ENCODE measurements at places on chromosomes 6 and 20. TPM values are rescaled to one million over a fixed set of nuclear protein-coding genes. Genes with fewer than 3 reads are reported as not detected.

Gene EDN3
- total RNA-seq = 0.82 TPM

Gene DYNLT2
- total RNA-seq = 2.0 TPM

Gene MMP24
- 102 TPM for total RNA-seq

Gene C2
- total RNA-seq = 3.7 TPM

Gene LAMA5
- 11.4 TPM for total RNA-seq

Gene HLA-DPB1
- 2.4 TPM for total RNA-seq

DNA sequence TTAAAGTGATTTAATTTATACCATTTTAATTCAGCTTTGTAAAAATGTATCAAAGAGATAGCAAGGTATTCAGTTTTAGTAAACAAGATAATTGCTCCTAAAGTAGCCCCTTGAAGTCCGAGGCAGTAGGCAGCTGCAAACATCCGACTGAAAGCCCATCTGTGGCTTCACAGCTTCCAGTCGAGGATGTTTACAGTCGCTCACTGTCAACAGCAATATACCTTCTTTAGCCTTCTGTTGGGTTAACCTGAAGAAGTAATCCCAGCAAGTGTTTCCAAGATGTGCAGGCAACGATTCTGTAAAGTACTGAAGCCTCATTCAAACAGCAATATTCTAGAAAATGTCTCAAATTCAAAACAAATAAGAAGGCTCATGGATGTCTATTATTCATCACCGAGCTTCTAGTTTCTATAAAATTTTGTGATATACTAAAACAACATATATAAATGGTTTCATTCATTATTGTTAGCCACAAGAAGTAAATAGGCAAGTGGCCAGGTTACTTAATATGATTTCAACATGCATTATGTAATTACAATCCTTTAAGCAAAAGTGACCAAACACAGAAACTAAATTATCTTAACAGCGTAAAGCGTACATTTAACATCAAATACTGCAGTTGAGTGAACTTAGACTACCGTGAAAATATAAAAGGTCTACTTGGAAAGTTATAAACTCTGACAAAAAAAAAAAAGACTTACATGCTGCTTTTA is 115.0 kb downstream of the OGFRL1 start:
- DNase-seq = no peak

- DNase-seq = no peak
Measured at GRCh38 chr20:49765413-49765736, 47.3 kb upstream of the SLC9A8 start.

DNA sequence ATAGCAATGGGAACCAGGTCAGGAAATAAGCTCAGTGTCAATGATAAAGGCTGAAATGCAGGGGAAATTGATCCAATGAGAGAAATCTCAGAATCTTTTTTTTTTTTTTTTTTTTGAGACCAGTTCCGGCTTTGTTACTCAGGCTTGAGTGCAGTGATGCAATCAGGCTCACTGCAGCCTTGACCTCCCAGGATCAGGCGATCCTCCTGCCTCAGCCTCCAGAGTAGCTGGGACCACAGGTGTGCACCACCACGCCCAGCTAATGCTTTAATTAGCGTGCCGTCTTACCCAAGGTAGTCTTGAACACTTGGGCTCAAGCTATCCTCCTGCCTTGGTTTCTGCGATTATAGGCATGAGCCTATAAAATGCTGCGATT is 296.5 kb downstream of the ZNF217 start:
- DNase-seq = no peak

DNA sequence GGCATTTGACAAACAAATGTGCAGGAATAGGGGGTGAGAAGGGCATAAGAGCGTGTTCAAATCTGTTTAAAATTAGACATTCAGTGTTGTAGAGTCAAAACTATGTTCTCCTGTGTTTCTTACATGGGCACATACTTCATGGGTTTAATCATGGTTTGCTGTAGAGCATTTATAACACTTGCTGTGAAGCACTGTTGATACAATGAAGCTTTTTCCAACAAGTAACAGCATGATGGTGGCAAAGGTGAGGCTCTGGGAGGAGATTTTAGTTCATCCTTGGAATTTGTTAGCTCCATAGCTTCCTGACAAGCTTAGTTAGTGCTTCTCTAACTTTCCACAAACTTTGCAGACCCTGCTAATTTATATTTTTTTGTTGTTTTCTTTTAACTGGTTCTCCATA is 900.7 kb downstream of the TFAP2A start:
- DNase-seq = no peak

- no peak for DNase-seq
Measured at GRCh38 chr20:38939686-38940085, 13.5 kb downstream of the FAM83D start.

DNA sequence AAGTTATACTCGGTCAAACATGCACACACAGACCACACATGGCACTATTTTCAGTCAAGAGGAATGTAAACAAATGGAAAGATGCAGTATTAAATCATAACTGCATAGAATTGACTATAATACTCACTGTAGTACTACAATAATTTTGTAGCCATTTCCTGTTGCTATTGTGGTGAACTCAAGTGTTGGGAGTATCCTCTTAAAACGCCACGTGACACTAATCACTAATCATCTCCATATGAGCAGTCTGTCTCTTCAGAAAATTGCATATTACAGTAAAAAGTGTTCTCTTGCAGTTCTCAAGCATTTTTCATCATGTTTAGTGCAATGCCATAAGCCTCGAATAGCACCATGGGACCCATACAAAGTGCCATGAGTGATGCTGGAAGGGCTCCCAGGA is 258.7 kb upstream of the ID4 start:
- no peak for DNase-seq

DNA sequence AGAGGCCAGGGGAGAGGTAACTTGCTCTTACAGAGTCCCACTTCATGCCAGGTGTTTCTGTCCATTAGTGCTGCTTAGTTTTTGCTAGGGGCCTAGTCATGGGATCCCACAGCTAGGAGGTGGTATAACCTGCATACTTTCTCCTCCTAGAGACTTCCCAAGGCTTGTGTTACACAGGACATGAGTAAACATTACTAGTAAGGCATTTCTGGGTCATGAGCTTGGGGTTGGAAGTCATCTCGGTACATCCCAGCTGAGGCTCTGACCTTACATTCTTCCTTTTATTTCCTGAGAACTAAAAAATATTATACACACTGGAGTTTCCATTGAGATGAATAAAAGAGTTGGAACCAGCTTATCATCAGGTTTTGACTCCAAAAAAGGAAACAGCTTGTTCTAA is 20.9 kb upstream of the PNPLA1 start:
- DNase-seq = no peak

DNA sequence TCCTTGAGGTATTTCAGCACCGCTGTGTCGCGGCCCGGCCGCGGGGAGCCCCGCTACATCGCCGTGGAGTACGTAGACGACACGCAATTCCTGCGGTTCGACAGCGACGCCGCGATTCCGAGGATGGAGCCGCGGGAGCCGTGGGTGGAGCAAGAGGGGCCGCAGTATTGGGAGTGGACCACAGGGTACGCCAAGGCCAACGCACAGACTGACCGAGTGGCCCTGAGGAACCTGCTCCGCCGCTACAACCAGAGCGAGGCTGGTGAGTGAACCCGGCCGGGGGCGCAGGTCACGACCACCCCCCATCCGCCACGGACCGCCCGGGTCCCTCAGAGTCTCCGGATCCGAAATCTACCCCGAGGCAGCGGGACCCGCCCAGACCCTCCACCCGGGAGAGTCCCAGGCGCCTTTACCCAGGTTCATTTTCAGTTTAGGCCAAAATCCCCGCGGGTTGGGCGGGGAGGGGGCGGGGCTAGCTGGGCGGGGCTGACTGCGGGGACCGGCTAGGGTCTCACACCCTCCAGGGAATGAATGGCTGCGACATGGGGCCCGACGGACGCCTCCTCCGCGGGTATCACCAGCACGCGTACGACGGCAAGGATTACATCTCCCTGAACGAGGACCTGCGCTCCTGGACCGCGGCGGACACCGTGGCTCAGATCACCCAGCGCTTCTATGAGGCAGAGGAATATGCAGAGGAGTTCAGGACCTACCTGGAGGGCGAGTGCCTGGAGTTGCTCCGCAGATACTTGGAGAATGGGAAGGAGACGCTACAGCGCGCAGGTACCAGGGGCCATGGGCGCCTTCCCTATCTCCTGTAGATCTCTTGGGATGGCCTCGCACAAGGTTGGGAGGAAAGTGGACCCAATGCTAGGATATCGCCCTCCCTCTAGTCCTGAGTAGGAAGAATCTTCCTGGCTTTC is 693 bp downstream of the HLA-F start:
- DNase-seq = peak; percentile 56

DNA sequence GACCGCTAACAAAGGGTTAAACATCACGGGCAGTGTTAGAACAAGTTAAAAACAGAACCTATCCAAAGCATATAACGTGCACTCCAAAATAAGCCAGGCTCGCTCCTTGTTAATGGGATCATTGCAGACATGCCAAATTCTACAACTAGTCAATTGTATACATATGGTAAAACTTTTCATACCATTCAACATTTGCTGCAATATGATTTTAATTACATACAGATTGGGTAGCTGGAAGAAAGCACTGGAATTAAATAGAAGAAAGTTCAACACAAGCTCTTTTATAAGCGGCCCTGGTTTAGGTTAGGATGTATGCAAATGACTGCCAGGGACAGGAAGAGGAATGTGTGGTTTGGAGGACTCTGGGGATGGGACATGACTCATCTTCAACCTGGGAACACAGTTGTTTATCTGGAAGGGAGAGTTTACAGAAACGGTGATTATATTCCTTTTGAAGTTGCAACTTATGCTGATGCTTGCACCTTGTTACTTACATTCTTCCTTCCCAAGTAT is 62.5 kb upstream of the TIAM2 start:
- no peak for DNase-seq

DNA sequence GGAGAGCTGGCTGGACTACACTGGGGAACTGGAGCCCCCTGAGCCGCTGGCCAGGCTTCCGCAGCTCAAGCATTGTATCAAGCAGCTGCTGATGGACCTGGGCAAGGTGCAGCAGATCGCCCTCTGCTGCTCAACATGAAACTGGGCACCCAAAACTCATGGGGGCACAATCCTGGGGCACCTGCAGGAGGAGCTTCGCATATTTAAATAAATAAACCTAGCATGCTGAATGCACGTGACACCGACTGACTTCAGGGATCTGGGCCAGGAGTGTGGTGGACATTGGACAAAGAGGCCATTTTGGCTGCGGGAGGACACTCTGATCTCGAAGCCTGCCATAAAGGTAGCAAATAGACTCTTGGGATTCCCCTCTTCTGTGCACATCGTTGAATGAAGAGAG is 6.8 kb downstream of the SCAND1 start:
- DNase-seq = no peak

DNA sequence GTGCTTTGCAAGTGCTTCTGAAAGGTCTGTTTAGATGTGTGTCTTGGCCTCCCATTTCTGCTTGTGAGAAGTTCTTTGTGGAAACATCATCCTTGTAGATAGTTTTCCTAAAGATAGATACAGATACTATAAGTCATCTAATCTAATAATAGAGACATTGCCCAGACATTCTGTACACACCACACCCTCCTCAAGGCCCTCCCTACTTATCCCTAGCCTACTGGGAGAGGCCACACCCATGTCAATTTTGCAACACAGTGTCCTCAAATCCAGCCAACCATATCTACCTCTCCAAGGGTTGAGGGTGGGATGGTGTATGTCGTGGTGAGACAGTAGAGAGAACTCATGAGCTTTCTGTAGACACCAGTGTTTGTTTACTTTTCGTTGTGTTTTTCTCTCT is 6.2 kb downstream of the KDM1B start:
- DNase-seq = no peak

DNA sequence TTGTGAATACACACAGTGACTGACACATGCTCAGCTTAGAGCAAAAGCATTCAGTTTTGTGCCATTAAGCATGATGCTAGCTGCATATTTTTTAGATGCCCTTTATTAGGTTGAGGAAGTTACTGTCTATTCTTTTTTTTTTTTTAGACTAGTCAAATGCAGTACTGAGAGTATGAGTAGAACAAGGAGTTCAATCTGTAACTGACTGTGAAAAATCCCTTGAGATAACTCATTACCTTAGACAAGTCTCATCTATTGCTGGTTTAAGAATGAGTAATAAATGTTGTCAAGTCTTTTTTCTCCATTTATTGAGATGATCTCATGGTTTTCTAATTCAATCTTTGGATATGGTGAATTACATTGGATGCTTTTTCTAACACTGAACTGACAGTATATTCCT is 23.2 kb downstream of the AHI1 start:
- DNase-seq = no peak

GRCh38 chr6:105867277-105867676 is 218.9 kb upstream of the PRDM1 start:
- no peak for DNase-seq

Measured in frontal cortex (tissue), 4 donors.